Hematopoietic multipotent progenitor cell treated with erythropoietin and hydrocortisone succinate and interleukin-3 and kit ligand, for 6 days (in vitro differentiated cells): ENCODE measurements at places on chromosomes 4 and X.

GRCh38 chrX:120224388-120224787 is 26.2 kb upstream of the ZBTB33 start:
- peak; percentile 62 for DNase-seq

DNA sequence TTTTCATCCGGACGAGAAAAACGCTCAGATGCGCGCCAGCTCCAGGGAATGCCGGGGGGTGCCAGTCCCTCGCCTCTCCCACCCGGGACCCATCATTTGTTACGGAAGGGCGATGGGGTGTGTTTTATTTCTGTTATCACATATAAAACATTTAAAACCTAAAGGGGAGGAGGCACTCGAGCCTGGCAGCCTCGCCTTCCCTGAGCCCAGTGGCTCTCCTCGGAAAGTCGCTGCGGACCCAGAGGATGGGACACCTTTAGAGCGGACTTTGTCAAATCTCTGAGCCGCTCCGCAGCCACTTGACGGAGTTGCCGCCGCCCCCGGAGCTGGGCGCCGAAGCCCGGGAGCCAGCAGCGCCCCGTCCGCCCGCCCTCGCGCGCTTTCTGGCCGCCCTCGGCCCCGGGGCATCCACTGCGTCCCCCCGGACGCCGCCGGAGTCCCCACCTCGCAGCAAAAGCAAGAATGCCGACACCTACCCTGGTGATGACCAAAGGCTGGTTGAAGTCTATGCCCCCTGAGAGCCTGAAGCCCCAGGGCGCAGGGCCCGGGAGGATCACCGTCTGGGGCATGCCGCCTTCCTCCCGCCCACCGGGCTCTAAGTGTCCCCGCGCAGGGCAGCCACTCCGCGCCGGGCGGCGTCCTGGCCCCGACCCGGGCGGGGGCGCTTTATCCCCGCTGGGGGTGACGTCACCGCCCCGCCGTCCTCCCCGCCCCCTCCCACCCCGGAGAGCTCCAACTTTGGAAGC is at the start of gene PDLIM3:
PDLIM3 (minus strand) TSS at position 642 of the 746 bp plus-strand sequence; CDS start at position 569, 73 bp downstream.
- DNase-seq = no peak

DNA sequence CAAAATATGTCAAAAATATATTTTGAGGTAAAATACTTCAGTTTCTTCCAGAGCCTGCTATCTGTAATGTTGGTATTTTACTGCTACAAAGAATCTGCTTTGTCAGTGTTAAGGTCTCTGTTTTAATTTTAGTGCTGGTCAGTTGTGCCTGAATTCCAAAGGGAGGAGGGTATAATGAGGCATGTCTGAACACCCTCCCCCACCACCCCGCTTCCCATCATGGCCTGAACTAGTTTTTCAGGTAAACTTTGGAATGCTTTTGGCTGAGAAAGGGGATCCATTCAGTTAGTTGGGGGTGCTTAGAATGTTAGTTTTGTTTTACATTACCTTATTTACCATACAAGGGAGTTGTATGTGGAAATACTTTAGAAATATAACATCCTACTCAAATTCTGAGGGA is 158.5 kb downstream of the MID1IP1 start:
- no peak for DNase-seq

GRCh38 chr4:11341337-11342043 is 87.2 kb downstream of the HS3ST1 start:
- DNase-seq = no peak

DNA sequence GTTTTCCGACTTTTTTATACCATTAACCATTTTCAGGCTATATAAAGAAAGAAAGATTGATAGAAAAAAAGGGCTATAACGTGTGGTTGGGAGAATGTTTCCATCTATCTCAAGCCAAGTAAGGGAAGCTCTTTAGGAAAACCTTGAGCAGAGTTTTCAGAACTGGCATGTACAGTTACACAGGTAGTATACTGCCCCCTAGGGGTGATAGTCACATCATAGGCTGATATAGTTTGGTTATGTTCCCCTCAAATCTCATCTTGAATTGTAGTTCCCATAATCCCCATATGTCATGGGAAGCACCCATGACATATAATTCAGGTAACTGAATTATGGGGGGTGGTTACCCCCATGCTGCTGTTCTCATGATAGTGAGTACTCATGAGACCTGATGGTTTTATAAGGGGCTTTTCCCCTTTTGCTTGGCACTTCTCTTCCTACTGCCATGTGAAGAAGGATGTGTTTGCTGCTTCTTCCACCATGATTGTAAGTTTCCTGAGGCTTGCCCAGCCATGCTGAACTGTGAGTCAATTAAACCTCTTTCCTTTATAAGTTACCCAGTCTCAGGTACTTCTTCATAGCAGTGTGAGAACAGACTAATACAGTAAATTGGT is 186.8 kb downstream of the TMA16 start:
- DNase-seq = peak; percentile 93

GRCh38 chr4:2333356-2333841 is 71.5 kb upstream of the MXD4 start:
- peak; percentile 19 for DNase-seq

DNA sequence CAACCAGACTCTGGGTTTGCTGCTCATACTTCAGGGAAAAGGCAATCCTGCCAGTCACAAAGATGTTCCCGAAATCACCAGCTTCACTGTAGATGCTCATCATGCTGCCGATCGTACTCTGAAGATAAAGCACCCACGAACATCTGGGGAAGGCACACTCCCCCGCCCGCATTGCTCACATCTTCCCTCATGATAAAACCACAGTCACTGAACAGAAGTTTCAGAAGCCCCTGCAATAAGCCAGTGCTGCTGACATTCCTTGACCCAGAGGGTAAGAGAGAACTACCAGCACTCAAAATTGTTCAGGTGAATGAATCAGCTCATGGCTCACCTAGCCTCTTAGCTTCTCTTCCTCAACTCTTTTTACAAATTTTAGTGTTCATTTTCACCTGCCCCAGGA is 43.1 kb downstream of the SRPX2 start:
- DNase-seq = peak; percentile 32

- DNase-seq = peak; percentile 63
Measured at GRCh38 chrX:129600981-129601424, 53.8 kb downstream of the APLN start.

- peak; percentile 31 for DNase-seq
Measured at GRCh38 chrX:38879631-38880220, 78.5 kb downstream of the MID1IP1 start.
